Adrenal gland (tissue), 19 donors: ENCODE measurements at places on chromosomes 7 and 10.
A peak's percentile ranks its signal among the peaks of the same experiment; 100 is the strongest.

GRCh38 chr7:104859754-104860426, 154.1 kb upstream of the KMT2E start:
- DNase-seq: no peak

DNA sequence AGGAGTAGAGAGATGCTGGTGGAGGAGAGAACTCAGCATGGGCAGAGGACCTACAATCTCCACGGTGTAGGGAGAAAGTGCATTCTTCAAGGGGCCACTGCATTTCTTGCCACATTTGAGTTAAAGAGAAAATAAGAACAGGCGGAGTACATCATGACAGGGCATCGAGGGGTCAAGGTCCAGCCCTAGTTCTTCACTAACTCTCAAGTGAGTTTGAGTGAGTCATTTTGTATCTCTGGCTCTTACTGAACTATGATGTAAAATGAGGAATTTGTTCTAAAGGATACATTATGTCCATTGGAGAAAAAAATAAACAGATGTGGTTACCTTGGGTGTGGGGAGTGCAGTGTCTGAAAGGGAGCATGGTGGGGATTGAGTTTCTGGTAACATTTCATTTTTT, 182.9 kb downstream of the XPNPEP1 start:
- no peak for DNase-seq

DNA sequence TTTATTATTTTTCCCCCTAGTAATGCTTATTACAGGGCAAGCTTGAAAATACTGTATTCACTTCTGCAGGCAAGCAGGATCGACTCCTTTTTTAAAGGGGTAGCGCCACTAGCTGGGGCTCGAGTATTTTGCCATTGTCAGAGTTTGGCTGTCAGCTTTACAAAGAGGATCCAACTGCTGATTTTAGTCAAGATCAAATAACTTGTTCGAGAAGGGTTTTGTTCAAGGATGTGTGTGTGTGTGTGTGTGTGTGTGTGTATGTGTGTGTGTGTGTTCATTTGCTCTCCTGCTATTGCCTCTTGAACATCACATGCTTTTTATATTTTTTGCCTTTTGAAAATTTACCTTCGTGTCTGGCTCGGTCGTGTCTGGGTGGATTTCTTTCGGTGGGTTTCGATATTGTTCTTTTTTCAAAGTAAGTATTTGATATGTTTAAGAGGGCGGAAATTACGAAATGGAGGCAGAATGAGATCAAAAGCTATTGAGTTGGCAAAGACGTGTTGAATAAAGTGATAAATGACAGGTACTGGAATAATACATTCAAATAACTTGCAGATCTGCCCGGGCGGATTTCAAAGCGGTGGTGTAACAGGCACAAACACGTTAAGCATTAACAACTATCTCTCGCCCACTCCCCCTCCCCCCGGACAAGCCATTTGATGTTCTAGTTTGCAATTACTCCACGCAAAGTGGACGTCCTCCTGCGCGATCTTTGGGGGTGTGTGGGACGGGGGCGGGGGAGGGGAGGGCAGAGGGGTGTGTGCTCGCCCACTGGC, 1.1 kb downstream of the ARID5B start:
- peak; percentile 79 for DNase-seq

DNA sequence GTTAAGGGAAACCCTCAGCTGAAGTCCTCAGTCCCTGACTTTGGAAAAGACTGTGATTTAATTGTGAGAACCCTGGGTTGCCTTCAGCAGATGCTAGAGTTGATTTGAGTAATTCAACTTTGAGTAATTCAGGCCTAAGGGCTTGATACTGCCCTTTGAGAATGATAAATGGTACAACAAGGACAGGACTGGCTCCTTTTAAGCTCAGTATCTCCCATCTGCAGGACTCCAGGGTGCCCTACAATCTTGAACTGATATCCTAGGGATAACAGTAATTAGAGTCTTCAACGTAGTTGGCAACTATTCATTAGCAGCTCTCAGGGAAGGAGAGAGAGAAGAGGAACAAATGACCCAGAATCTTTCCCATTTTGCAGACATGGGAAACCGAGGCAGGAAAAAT, 186.4 kb downstream of the GATA3 start:
- DNase-seq: no peak

GRCh38 chr10:75712242-75712880, 280.9 kb downstream of the LRMDA start:
- DNase-seq: no peak

GRCh38 chr10:117680601-117681000, 138.1 kb downstream of the EMX2 start:
- DNase-seq: no peak

- DNase-seq: no peak
Observed at GRCh38 chr10:5956146-5956936, 21.0 kb downstream of the IL15RA start.

GRCh38 chr10:45461034-45461433, 87.0 kb downstream of the ALOX5 start:
- DNase-seq: no peak

- no peak for DNase-seq
Observed at GRCh38 chr7:91374321-91374989, 110.2 kb downstream of the FZD1 start.

DNA sequence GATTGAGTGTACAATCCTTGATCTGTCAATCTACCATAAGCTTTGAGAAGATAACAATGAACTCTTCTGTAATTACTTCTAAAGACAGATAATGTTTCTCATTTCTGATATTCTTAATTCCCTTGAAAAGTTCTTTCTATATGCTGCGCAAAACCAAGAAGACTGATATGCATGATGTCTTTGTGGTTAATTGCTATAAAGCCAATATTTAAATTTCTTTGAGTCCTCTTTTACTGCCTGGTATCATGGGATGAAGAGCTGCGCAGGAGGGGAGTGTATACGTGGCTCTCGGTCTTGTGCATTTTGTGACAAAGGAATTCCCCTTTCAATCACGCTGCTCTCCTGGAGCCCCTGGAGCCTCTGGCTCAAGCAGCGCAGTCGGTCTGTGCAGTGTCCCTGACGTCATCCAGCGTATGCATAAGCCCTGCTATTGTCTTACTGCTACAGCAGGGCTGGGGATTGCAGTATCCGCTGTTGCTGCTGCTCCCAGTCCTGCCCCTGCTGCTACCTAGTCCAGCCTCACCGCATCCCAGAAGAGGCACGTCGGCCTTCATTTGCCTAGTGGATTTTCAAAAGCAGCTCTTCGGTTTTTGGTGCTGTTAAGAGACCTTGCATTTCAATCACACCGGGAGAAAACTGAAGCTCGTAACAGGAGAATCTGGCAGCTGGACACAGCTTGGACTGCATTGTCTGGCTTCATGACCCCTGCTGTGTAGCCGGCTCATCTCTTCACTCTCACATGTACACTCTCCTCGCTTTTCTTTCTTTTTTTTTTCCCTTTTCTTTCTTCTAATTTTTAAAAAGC, 66.7 kb downstream of the ST7 start:
- DNase-seq: peak; percentile 82

DNA sequence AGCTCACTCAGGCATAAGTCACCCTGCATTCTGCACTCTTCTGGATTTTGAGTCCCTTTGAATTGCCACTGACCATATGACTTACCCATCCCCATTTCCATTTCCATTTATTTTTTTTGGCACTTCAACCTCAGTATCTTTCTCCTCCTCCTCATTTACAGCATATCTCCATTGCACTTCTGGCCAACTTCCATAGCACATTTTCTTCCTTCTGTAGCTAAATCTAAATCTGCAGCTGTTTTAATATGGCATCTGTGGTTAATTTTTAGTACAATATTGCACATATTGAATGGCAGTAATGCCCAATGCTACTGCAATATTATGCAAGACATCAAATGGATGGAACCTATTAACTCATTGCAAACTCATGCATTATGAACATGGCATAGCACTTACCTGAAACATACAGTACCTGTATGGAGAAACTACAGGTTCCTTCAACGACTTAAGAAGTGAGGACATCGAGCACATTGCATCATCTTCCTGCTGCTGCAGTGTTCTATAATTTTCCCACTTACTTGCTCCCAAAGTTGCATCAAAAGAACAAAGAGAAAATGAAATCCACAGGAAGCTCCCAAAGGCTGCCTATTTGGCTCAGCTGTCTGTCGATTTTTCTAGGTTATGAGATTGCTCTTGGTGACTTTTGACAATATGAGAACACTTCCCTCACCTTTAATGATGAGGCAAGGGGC, 55.7 kb downstream of the LRRTM3 start:
- DNase-seq: no peak

DNA sequence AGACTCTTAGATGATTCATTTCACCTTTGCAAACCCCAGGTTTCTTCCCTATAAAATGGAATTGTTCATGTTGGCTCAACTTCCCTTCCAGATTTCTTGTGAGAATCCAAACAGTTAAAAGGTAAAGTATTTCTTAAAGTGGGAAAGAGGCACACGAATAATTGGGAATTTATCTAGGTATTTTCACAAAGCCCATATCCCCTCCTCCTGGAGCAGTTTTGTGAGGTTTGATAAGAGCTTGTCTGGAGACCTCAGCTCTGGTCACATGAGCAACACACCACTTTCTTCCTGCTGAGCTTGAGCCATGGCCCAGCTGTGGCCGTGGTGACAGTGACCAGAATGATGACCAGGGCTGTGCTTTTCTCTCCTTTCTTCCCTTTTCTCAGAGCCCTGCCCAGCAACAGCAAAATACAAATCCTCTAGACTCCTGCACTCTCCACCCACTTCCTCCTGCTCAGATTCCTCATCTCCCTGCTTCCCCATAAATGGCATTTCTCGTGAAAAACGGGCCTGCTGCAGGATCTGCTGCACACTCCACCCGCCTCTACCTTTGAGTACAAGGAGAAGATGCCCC, 87.7 kb downstream of the PIK3CG start:
- DNase-seq: peak; percentile 27
